ENCODE measurements at places on chromosomes 2 and 18.

GRCh38 chr2:151657667-151658076 is 76.6 kb downstream of the NEB start:
- DNase-seq = no peak

GRCh38 chr18:63888470-63889190 is 1.1 kb downstream of the SERPINB2 start:
- no peak for DNase-seq

GRCh38 chr2:8212239-8212638 is 469.6 kb upstream of the ID2 start:
- no peak for DNase-seq

DNA sequence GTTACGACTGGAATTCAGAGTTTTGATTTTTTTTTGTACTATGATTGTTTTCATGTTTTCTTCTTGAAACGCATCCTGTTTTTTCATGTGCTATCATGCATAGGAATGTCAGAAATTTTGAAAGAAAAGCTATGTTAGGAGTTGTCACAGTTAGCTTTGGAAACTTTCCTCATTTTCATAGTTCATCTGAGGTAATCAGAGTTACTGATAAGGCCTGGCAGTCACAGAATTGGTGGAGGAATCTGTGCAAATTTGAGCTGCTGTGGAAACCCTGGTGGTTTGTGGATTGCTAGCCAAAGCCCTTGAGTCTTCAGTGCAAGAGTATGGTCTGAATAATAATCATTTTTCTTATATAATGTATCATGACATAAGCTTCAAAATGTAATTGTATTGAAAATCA is 401.0 kb downstream of the CNTNAP5 start:
- DNase-seq = no peak

DNA sequence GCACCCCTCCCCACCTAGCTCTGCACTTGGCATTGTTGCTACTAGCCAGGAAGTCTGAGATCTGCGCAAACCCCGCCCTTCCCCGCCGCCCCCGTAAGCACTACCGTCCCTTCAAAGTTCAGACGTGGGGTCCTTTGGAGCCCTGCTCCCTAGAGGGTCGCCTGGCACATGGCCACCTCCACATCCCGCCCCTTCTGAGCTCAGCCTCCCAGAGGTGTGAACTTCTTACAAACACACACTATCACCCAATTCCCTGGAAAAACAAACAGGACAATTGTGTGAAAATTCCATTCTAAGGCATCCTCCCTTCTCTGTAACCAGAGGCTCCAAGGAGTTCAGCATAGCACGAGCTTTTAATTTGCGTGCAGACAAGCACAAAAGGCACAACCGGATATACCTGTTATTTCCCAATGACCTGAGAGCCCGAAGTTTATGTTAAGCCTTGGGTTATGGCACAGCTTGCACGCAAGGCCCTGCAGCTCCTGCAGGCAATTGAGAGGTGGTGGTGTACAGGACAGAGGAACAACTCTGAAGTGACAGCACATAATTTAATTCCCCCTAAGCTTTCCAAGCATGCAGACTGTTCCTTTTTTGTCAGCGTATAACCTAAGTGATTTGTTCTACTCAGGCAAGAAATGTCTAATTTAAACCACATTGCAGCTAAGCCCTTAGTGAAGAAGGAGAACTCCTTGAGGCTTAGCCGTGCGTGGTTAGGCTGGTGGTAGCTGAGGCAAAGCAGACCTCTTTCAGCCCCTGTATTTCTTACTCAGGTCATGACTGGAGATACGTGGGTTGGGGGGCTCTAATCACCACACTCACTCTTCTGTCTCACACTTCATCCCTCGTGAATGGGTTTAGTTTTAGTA is 20.3 kb upstream of the CYP1B1 start:
- peak; percentile 79 for DNase-seq

DNA sequence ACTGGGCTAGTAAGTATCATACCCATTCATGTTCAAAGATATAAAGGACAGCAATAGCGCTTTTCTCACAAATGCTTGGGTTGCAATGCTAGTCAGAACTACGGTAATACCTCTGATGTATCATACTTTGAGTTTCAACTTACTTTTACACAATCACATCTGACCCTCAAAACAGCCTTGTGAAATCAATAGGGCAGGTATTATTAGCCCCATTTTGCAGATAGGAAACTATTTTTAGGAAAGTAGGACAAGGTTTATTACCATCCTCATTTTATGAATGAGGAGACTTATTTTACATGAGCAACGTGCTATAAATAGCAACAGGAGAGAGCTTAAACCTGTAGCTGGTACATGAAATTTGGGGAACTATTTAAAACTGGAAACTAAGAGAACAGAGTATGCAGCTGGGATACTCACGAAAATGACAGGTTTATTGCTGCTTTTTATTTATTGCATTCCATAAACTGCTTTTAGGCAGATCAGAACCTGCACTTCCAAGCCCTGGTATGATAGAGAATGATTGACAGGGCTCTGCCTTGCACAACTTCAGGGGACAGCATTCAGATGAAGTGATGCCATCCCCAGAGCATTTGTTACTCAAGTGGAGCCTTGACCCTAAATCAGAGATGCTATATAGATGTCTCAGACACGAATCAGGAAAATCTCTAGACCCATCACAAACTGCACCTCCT is 42.4 kb upstream of the PPM1B start:
- no peak for DNase-seq

GRCh38 chr2:121595012-121595891 is 54.0 kb downstream of the CLASP1 start:
- DNase-seq = no peak

- DNase-seq = peak; percentile 41
Observed at GRCh38 chr2:23703583-23704385, 223.1 kb downstream of the ATAD2B start.

DNA sequence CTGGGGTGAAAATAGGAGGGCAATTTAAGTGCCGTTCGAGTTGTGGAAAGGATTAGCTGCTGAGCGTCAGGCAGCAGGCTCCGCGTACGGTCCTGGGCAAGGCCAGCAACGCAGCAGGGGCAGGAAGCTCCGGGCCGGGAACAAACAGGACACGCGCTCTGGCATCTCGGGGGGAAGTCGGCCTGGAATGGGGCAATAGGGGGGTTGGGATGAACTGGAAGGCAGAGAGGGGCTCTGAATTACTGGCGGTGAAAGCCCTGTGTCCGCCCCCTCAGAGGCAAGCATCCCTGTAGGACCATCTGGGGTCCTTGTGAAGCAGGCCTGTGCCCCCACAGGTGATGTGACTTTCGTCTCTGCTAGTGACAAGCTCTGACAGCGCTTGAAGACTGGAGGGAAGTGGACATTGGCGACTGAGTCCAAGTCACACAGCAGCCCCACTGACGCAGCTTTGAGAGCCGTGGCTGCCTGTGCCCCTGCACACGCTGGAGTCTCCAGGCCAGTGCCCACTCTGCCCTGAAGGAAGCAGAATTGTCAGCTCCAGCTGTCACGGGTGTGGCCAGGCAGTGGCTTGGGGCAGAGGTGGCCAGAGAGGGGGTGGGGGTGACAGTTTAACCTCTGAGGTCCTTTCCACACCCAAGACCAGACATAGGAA is 22.3 kb downstream of the GPR35 start:
- DNase-seq = peak; percentile 10

DNA sequence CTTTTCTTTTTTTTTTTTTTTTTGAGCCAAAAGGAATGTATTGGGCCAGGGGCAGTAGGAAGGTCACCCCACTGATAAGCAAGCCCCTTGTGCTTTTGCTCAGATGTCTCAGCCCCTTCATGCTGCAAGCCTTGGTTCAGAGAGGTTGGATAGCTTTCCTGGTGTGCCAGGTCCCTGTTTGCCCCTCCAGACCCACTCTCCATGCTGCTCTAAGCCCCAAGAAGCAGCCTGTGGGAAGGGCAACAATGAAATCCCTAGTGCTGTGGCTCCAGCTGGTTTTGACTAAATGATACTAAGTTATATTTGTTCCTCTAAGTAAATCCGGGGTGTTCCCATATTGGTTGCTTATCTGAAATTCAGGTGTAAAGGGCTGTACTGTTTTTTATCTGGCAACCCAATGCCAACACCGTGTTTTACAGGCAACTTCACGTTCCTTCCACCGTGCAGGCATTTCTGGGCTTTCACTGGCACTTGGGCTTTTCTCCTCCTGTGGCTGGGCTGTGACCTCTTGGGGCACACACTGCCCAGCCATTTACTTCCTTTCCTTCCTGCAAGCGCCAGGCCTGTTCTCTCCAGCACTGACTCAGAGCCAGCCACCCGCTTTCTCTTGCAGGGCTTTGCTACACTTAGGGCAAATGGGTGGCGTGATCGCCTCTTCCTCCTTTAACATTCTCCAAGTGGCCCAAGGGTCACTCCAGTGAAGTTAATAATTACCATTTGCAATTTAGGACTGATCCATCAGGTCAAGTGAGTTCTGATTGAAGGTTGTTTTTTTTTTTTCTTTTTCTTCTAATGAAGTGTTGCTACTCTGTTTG is 21.6 kb downstream of the MERTK start:
- peak; percentile 55 for DNase-seq

GRCh38 chr2:26738481-26738880 is 25.6 kb upstream of the SLC35F6 start:
- DNase-seq = no peak

DNA sequence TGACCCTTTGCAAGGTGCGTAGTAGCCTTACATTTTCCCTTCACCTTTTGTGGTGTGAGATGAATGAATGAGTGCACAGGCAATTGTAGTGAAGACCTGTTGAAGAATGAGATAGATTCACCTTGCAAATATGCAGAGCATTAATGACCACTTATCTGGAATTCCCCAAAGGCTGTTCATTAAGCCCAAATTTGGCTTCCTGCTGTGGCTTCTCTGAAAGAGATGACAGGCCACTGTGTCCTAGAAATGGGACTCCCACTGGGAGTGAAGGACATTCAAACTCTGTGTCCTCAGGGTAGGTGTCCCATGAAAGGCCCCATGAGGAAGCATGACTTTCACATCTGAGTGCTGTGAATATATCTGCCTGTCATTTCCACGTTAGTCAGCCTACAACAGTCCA is 1821.8 kb upstream of the PIK3C3 start:
- no peak for DNase-seq

DNA sequence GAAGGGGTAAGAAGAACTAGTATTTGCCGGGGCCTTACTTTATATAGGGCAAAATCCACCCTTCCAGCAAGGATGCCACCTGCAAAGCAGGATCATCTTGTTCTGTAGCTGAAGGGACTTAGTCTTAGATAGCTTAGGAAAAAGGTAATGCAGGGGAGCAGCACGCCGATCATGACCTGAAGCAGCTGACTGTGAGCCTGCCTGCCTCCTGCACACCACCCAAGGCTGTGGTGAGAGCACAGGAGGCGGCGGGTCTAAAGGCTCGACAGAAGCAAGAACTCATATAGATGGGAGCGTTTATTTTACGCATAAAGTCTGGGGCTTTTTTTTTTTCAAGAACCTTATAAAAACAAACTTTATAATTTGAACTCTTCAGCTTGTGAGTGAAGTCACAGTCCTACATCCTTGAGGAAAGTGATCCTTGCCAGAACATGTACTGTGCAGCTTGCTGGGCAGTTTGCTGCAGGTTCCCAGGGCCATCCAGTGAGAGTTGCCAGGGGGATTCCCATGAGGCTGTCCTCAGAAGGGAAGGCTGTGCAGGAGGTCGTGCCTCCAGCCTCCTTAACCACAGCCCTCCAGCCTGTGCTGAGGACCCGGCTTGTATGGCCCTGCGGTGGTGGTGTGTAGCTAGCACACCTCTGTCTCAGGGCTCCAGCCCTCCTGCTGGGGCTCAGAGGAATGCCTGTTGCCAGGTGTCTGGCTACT is 92.1 kb downstream of the RNF144A start:
- DNase-seq = no peak

DNA sequence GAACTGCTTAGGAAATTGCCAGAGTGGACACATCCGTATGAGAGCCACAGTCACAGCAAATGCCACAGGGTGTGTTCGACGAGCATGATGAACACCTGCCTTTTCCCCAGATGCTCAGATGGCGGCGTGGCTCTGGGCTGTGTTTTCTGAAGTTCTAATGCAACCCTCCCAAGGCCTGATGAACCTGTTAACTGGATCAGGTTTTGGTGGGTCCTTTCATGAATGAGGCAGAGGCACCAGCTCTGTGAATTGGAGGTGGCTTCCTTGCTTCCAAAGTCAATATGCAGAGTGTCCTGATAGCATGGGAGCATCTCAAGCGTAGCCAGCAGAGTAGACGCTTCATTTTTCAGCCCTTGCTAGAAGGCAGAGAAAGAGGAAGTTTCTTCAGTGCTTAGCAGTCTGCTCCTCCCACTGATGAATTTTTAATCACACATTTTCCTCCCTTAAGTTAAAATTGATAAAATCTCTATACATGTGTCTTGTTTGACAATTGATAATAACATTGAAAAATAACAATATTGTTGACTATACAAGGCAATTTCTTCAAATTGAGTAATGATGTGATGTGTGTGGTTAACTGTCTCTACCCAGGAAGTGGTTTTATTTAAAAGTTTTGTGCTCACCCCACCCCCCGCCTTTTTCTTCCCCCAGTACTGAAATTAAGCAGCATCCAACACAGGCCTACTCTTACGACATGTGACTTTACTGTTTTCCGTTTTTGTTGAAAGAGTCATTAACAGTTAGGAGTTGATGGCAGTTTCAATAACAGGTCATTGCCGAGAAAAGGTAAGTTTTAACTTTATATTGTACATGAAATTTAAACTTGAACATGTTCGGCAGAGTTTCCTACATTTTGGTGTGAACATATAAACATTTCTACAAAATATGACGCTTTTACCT is at the start of gene ARHGAP15:
Gene ARHGAP15, plus strand, starts transcription at position 739 of the 900 bp plus-strand sequence.
- DNase-seq = peak; percentile 35

DNA sequence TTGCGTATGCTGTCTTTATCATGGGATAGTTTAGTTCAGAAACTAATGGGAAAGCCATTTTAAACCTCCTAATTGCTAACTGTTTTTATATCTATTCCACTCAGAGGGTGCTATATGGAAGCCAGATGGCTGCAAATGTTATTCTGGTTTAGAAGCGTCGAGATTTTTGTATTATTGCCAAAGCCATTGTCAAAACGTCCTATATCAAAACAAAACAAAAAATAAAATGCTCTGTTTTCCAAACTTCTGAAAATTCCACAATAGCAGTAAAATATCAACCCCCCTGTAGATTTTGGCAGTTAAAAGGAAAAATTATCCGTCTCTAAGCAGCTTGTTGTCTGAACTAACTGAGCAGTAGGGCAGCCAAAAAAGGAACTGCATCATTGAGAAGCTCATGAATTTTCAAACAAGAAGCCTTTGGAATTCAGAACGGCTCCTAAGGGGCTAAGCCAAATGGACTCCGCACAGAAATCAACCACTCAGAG is 195.4 kb upstream of the CWC22 start:
- no peak for DNase-seq

DNA sequence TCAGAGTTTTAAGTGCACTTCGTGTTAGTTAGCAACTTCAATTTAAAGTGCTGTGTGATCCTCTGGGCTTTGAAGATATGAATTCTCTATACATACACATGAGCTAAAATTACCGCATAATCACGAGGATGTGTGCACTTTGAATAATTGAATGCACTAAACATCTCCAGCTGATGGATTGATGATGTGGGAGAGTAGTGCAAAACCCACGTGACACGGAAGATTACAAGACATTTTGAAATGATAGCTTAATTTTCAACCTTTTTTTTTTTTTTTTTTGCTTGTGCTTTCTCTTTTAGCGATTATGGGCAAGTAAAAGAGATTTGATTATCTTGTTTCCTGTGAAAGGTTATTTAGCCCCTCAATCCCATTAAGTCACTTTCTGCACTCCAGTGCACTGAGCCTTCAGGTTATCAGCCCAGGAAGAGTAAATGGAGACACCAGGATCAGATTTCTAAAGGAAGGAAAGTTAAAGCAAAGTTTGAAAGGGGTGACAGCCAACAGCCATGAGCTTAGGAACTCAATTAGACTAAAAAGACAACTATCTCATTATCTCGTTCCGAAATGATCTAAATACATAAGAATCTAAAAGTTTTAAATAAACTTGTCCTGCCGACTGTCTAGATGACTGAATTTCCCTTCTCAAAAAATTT is 81.6 kb downstream of the CDK15 start:
- DNase-seq = no peak

- DNase-seq = no peak
Observed at GRCh38 chr18:22753130-22753831, 179.8 kb upstream of the RBBP8 start.
